ENCODE measurements at places on chromosomes 5 and 9.

- peak; percentile 30 for DNase-seq
These were observed 52.1 kb downstream of the IL31RA start for GRCh38 chr5:55903121-55903701.

GRCh38 chr9:20309124-20309523 is 313.2 kb downstream of the MLLT3 start:
- DNase-seq, result no peak

DNA sequence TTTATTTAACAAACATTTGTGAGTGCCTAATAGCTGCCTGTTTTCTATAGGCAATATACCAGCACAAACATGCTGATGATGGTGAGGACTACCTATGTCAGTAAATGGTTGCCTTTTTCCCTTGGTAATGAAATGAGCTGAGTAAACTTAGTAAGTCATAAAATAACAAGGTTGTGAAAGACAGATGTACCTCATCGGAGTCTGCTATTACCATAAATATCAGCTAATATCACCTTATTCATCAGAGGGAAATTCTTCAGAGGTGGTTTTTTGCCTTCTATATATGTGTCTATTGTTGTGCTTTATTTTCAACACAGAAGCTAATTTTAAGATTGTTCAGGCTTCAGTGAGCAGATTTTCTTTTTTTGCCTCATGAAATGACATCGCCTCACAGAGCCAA is 1040.5 kb downstream of the DTWD2 start:
- no peak for DNase-seq

DNA sequence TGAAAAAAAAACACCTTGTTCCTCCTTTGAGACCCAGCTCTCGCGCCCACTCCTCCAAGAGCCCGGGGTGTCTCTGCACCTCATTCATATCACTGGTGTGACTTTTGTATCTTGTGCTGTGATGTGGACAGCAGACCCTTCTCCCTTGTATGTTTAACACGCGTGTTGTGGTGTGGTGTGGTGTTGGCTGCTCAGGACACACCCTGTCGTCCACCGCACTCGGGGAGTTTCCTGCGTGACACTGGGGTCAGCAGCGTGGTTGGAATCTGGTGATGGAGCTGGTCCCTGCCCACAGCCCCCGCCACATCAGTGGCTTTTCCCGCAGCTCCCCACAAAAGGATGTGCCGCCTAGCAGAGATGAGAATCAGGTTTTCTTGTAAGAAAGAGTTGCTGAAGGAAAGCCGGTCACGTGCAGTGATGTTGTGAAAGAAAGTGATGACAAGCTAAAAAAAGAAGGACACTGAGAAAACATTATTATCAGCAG is 61.5 kb downstream of the TENT4A start:
- DNase-seq, result no peak

GRCh38 chr9:136122425-136123383 is 4.0 kb upstream of the TMEM250 start:
- DNase-seq, result peak; percentile 55

DNA sequence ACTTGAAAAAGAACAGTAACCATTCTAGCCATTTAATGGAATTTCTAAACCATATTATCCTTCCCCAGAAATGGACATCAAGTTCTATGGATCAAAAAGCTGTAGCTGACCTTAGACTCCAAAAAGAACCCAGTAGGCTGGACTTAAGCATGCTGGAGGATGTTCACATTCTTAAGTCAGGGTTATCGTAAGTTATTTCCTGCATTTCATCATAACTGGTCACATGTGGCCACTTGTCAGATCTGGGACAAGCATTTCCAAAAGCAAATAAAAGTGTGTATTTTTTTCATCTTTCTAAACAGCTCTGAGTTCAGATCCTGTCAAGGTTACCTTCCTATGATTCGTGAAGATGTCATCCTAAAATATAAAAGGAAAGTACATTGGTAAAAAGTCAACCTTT is 274.5 kb upstream of the PTGER4 start:
- peak; percentile 70 for DNase-seq

GRCh38 chr9:96169901-96170300 is 132.1 kb downstream of the HSD17B3 start:
- DNase-seq, result no peak

GRCh38 chr9:103680581-103680980 is 413.5 kb upstream of the SMC2 start:
- no peak for DNase-seq

GRCh38 chr5:140141241-140141640 is 15.5 kb downstream of the IGIP start:
- peak; percentile 27 for DNase-seq

- DNase-seq, result peak; percentile 9
These were observed 1.6 kb downstream of the RFESD start for GRCh38 chr5:95647886-95648860.

DNA sequence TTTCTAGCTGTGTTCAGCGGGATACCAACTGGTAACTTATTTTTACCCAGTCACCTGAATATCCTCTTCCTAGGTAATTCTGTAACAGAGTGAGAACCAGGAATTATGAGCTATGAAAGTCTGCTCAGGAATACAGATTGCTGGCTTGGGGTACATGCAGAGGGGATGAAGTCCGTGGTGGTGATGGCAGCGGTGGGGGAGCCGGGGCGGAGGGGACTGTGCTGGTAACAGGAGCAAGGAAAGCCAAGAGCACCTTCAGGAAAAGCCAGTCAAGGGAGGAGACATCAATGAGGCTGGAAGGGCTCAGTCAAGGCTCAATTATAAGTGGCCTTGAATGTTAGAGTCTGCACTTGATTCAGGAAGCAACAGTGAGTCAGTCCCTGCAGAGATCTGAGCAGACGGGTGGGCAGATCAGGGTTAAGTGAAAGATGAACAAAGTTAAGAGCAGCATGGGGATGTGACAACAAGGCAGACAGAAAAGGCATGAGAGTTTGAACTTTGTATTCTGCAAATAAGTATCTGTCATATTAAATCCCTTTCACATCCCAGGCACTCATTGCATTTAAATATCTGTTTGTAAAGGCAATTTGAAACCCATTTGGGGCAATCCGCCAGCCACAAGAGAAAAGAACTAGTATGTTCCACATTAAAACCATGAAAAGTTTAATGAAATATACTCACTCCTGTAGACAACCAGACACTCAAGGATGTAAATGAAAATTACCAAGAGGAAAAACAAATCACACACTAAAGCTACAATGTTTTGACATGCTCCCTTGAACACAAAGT is 101.2 kb downstream of the TTC39B start:
- DNase-seq, result no peak

GRCh38 chr9:106964822-106965525 is 102.0 kb downstream of the ZNF462 start:
- peak; percentile 87 for DNase-seq

- peak; percentile 54 for DNase-seq
These were observed 606 bp downstream of the EEIG1 start for GRCh38 chr9:127980060-127980705.

DNA sequence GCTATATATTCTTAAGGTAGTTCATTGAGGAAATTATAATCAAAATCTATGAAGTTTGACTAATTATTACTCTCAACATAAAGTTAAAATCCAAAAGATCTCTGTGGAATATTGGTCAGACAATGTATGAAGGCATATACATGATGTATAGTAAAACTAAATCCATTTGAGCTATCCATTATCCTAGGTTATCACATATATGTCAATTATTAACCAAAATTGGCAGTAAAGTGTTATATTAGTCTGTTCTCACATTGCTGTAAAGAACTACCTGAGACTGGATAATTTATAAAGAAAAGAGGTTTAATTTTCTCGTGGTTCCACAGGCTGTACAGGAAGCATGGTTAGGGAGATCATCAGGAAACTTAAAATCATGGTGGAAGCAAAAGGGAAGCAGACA is 511.7 kb upstream of the SGCD start:
- DNase-seq, result no peak

- no peak for DNase-seq
These were observed 58.6 kb upstream of the TNFSF15 start for GRCh38 chr9:114864471-114864870.

- peak; percentile 62 for DNase-seq
These were observed 661.4 kb upstream of the KLF4 start for GRCh38 chr9:108150736-108151586.

- DNase-seq, result no peak
These were observed 17.2 kb downstream of the TRIM14 start for GRCh38 chr9:98101868-98102273.

GRCh38 chr9:87271696-87272477 is 225.8 kb upstream of the DAPK1 start:
- no peak for DNase-seq

DNA sequence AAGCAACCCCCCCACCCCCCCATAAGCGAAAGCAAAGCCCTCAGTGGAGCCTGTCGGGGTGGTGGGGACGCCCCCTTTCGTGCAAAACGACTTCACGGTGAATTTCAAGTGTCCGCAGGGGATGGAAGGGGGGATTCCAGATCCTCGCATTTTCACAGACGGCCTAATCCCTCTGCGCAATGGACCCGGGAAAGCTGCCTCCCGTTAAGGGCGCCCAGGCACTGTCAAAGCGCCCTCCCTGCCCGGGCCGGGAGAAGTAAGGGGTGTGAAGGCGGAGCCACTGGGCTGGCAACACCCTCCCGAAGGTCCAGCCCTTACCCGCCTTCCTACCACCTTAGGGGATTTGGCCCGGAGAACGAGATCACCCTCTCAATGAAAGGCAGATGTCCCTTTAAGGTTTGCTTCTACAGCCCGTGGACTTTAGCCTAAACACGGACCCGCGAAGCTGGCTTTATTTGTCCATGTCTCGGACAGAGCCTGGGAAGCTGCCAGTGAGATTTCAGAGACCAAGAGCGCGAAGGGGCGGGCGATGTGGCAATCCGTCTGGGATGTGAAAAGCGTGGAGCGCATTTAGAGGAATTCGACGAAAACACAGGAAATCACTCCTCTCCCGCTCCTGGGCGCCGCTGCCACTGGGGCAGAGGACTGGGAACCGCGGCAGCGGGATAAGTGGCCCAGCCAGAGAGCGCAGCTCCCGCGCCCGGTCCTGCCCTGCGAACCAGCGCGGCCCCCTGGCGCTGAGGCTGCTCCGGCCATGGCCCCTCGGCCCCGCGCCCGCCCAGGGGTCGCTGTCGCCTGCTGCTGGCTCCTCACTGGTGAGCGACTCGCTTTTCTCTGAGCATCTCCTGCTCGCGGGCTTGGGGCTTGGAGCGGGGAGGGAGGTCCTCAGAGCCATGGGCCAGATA is at the start of the genes ITGA1 and PELO:
TSS of gene ITGA1 (plus strand) at position 317 of the 905 bp plus-strand sequence. CDS start at position 755, 438 bp downstream.
TSS of gene PELO (plus strand) at position 317 of the 905 bp plus-strand sequence. CDS start 12,479 bp downstream, outside the sequence.
- peak; percentile 63 for DNase-seq

- DNase-seq, result no peak
These were observed 76.1 kb downstream of the SHB start for GRCh38 chr9:37992924-37993349.

DNA sequence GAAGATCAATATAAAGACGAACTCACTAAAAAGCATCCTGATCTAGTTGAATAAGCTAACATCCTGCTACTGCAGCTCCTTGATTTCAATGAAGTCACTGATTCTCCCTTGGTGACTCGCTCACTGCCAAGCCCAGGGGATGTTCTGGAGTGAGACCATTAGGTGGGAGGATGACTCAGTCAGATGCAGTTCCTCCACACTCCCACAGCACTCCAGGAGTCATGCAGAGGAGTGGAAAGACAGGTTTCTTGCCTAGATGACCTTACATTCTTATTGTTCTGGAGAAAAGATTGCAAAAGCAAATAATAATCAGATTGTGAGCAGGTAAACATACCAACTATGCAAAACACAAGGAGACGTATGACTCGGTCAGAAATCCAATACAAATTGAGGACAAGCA is 15.3 kb downstream of the GCNT4 start:
- DNase-seq, result peak; percentile 100

- DNase-seq, result no peak
These were observed 62.8 kb downstream of the TRPM3 start for GRCh38 chr9:71058660-71059059.

GRCh38 chr9:137444106-137444790 is 3.1 kb upstream of the ENTPD8 start:
- DNase-seq, result no peak

DNA sequence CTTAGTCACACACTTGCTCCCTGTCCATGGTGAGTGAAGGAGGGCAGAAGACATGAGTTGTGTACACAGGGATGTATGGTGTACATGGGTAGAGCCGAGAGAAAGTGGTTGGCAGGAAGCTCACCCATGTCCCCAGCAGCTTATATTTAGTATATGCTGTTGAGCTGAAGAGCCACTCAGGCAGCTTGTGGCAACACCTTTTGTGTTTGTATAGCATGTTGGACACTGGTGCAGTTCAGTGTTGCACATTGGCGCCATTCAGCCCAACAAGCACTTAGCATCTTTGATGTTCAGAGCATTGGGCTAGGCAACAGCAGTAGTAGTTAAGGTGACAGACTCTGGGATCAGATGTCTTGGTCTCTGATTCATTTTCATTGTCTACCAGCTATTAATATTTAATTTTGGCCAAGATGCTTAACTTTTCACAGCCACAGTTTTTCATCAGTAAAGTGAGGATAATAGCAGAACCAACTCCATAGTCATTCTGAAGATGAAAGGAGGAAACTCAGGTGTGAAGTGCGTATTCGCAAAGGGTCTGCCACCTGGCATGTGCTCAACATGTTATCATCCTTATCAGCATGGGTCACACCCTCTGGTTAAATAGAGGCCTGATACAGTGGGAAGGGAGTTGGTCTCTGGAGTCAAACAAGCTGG is 184.8 kb downstream of the NR3C1 start:
- DNase-seq, result no peak

DNA sequence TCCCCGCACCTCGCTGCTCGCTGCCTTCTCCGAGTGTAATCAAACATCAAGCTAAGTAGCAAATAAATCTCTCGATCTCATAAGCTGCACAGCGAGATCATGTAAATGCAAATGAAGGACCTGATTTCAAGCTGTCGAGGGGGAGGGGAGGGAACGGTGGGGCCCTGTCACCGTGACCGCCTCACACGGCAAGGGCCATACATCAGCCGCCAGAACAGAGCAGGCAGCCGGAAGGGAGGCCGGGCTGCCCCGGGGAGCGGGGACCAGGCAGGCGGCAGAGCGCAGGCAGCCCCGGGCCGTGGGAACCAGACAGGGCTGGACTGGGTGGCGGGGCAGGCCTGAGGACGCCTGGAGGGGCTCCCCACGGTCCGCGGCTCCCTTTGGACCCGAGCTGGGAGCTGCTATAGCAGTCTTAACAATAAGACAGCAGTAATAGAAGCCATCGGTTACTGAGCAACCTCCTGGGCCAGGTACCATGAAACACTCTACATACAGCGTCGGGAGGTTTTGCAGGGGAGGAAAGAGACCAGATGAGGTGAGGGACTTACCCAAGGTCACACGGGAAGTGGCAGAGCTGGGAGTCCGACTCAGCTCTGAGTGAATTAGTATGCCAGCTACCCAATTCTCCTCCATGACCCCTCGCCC is 76.8 kb downstream of the CFAP77 start:
- DNase-seq, result no peak

DNA sequence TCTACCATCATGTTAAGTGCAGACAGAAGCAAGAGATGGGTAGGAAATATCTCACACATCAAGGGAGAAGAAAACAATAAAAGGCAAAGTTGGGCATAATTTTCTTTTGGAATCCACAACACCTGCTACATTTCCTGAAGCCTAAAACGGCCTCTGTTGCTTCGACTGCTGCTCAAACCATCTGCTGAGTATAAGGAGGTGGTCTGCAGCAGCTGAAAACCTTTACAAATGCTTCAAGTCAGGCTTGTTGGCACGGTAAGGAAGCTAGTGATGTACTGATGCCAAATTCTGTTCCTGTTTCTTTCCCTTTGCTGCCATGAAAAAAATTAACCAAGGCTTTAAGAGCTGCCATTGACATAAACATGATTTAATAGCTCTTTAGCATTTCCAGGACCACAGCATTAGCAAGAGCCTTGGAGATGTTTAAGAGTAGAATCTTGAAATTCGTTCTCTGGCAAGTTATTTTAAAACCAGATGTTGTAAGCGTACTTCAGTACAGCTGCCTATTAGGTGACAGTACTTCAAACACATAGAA is 75.6 kb downstream of the DMRTA1 start:
- no peak for DNase-seq
